ENCODE measurements at places on chromosomes 2 and 18.

- H3K27ac ChIP-seq = peak overlapping the region; percentile 89
- no peak for DNase-seq
- no peak overlapping the region for H3K4me3 ChIP-seq
- no peaks in the 10 kb centered on the region for H3K27me3 ChIP-seq
- H3K4me1 ChIP-seq = peaks cover 88% of the 10 kb centered on the region
These were observed 15.2 kb downstream of the GNLY start for GRCh38 chr2:85709401-85709811.

DNA sequence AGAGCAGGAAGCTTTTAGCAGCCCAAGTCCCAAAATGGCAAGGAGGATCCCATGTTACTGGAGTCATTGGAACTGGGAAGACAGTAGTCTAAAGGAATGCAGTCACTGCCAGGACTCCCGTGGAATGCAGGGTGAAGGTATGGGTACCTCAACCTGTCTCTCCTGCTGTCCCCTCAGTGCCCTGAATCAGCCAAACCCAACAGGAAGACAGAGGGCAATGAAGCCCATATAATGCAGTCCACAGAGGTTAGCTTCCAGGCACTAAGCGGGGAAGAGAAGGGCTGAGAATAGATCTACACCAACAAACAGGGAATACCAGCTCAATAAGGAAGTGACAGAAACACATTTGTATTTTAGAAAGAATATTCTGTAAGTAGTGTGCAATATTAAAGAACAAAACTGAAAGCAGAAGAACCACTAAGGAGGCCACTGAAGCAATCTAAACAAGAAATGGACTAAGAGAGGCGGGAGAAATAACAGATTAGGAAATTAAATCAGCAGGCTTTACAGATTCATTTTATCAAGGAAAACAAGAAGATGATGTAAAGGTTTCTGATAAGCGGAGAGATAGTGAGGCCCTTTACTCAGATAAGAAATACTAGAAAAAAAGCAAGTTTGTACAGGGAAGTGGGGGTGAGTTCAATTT is 8.3 kb downstream of the NEMP2 start:
- DNase-seq = no peak
- H3K4me3 ChIP-seq = no peak overlapping the region
- no peak overlapping the region for H3K27ac ChIP-seq
- H3K27me3 ChIP-seq = no peaks in the 10 kb centered on the region
- H3K4me1 ChIP-seq = peaks cover 14% of the 10 kb centered on the region

DNA sequence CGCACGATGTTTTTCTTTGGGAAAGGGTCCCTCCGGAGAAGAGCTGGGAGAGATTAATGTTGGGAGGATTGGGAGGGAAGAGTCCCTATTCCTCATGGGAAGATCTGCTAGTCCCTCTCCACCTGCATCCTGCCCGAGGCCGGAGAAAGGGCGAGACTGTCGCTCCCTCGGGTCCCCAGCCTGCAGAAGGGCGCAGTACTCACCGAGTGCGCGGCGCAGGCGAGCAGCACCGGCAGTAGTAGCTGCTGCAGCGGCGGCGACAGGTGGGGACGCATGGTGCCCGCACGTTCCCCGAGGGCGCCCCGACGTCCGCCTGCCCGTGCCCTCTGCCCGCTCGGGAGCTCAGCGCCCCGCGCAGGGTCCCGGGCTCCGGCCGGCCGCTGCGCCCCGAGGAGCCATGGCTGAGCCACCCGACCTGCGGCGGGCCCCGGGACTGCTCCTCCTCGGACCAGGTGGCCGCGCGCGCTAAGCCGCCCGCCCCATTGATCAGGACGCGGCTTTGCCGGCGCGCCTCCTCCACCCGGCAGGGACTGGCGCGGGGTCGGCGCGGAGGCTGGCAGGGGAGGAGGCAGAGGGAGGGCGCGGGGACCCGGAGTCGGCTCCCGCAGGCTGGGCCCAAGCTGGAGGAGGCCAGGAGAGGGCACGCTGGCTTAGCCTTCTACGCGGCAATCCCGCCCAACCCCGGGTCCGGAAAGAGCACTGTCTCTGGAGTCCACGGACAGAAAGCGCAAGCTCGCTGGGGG is at the start of gene SCTR:
Gene SCTR, minus strand, starts transcription at position 532 of the 743 bp plus-strand sequence. Its CDS starts 257 bp downstream, at position 275.
- no peak for DNase-seq
- no peak within 1 kb of the TSS for H3K4me3 ChIP-seq
- peaks cover 59% of the 10 kb centered on the region for H3K27me3 ChIP-seq
- H3K4me1 ChIP-seq = peaks cover 9% of the 10 kb centered on the region

DNA sequence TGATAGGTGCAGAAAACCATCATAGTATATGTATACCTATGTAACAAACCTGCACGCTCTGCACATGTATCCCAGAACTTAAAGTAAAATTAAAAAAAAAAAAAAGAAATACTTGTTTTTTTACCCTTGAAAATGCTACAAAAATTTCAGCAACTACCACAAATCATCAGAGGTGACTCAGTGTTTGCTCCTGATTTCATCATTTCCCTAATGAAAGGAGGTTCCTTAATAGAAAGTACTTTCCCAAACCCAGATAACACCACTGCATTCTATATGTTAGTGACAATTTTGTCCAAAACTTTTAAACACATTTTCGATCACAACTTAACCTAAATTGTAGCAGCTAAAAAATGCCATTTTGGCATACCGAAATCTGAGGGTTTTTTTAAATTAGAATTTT is 163.3 kb downstream of the SLC39A10 start:
- no peaks in the 10 kb centered on the region for H3K36me3 ChIP-seq
- no peak for DNase-seq

- H3K36me3 ChIP-seq = no peaks in the 10 kb centered on the region
- peaks cover 7% of the 10 kb centered on the region for H3K4me1 ChIP-seq
- H3K27me3 ChIP-seq = peaks cover 27% of the 10 kb centered on the region
- no peak overlapping the region for H3K4me3 ChIP-seq
These were observed 244.7 kb downstream of the NDUFA10 start for GRCh38 chr2:239780236-239780994.

DNA sequence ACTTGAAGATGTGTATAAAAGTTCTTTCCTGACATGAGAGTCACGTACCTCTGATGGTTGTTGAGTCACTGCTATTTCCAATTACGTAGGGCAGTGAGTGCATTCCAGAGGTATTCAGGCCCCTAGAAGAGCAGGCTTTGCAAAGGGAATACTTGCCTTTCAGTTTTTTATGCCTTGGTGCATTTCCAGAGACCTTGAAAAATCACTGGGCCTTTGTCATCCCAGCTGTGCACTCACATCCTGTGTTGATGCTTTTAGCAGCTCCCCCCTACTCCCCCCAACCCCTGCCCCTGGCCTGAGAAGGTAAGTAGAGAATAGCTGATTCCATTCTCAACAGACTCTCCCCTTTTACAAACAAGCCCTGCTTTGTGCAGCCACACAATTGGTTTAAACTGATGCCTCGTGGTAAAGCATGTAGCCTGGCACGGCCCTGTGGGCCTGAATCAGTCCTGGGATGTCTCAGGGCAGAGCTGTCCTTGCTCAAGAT is 174.2 kb downstream of the PRPF40A start:
- no peak overlapping the region for H3K4me3 ChIP-seq
- H3K36me3 ChIP-seq = no peaks in the 10 kb centered on the region
- no peak overlapping the region for H3K27ac ChIP-seq
- H3K27me3 ChIP-seq = no peaks in the 10 kb centered on the region
- no peak for DNase-seq
- no peaks in the 10 kb centered on the region for H3K4me1 ChIP-seq

Measured in suprapubic skin (tissue), 4 donors.